RPMI8226 (cell line): ENCODE measurements at places on chromosomes 1 and 21.

DNA sequence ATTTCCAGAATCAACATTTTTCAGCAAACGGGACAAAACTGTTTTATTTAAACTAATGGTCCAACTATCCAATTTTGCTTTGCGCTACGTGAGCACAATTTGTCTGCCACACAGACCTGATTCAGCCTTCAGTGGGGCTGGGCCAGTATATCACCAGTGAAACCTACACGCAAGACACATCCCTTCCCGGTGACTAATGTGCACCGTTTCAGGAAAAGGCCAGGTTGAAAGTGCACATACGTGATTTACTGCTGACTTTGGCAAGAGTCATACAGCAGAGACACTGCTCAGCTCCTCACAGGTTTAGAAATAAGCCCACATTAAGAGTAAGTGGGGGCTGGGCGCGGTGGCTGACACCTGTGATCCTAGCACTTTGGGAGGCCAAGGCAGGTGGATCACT lies 5.1 kb upstream of the TMEM51 start:
- DNase-seq = peak; percentile 40

DNA sequence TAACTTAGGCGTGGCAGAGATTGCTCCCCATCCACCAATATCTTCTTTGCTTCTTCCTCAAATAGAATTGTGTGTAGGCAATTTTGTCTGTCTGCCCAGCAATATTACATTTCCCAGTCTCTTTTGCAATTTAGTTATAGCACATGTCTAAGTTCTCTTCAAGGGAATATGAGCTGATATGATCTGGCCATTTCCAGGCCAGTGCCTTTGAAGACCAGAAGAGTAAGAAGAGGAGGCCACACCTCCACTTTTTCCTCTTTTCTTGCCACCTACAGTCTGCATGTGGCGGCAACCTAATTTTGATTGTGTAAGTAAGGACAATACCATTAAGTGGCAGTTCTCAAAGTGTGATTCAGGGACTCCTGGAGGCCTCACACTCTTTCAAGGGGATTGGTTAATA lies 6.3 kb upstream of the RSBN1 start:
- no peak for DNase-seq

- peak; percentile 74 for DNase-seq
These were observed 26.2 kb upstream of the DYNLT5 start for GRCh38 chr1:66725885-66726665.

DNA sequence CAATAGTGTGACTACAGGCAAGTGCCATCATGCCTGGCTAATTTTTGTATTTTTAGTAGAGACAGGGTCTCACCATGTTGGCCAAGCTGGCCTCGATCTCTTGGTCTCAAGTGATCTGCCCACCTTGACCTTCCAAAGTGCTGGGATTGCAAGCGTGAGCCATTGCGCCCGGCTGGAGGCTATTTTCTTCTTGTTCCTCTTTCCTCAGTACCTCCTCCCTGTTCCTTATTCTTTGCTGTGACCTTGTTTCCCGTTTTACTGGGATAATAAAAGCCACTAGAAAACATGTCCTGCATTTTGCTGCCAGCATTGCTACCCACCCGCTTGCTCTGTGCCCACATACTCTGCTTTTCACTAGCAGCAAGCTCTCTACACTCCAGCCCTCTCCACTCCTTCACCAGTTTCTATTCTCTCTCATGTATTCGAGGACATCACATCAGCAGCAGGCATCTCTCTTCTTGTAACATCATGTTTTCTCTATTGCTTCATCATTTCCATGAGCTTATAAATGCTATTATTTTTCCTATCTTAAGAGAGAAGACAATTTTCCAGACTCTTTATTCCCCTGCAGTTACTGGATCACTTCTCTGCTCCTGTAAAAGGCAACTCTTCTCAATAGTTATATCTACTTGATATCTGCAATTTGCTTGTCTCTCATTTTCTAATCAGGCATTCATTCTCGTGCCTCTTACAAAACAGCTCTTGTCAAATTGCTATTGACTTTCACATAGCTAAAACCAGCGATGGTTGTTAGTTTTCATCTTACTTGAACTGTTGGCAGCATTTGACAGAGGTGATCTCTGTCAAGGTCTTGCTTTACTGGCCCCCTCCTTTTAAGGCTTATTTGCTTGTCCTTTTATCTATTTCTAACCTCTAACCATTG lies 34.5 kb upstream of the C21orf91 start:
- no peak for DNase-seq

DNA sequence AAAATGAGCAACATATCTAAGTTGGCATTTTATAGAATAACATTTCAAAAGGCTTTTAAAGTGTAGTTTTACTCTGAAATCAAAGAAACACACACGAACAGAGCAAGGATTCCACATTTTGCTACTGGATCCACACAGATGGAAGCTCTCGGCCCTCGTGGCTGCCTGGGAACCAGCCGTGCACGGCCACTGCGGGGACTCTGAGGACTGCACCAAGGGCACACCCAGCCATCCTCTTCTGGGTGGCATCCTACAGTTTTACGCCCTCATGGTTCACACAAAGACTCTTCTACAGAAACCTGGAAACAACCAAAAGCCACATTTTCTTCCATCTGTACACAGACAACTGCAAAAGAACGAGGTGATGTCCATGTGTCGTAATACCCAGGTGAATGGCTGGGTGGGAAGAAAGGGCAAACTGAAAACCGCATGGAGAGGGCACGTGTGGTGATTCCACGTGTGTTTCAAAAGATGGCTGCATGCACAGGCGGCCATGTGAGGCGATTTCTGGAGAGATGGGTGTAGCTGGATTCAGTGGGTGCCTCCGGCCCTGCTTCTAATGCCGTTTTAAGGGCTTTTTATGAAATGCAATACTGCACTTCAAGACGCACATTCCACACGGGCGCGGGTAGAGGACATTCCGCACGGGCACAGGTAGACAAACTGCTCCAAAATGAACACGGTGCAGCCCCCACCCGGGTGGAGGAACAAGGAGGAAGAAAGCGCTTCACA lies 8.1 kb downstream of the POFUT2 start:
- DNase-seq = no peak

DNA sequence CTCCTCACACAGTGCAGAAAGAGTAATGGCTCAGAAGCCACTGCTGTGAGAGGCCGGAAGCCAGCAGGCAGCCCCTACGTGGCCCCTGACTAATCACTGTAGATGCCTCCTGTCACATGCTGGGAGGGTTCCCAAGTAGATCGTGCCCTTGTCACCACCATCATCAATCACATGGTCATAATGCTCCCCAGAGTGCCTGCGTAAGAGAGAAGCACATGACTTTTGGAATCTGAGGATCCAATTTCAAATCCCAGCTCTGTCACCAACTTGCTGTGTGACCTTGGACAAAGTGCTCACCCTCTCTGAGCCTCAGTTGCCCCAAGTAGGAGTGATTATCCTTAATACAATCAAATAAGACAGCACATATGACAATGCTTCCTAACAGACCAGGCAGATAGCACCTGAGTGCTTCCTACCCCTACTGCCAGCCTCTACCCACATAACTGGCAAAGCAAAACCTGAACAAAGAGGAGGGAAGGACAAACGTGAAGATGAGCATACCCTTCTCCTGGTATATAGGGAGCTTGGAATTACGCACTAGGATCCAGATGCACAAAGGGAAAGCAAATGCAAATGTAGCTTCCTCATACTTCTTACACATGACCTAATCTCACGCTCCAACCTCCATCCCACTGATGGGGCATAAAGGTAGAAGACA lies 65.7 kb downstream of the SDC3 start:
- no peak for DNase-seq

GRCh38 chr1:233790662-233791371 lies 113.7 kb upstream of the SLC35F3 start:
- peak; percentile 69 for DNase-seq

DNA sequence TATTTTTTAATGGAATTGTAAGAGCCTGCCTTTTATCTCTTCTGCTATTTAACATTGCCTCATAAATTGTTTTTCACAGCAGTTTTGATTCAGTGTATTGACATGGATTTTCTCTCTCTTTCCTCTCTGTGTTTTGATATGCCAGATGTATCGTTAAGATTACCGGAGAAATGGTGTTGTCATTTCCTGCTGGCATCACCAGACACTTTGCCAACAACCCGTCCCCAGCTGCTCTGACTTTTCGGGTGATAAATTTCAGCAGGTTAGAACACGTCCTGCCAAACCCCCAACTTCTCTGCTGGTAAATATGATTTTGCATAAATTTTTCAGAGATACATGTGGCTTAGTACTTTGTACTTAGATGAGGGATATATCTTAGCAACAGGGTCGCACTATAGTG lies 23.1 kb upstream of the DYNLT5 start:
- DNase-seq = no peak

DNA sequence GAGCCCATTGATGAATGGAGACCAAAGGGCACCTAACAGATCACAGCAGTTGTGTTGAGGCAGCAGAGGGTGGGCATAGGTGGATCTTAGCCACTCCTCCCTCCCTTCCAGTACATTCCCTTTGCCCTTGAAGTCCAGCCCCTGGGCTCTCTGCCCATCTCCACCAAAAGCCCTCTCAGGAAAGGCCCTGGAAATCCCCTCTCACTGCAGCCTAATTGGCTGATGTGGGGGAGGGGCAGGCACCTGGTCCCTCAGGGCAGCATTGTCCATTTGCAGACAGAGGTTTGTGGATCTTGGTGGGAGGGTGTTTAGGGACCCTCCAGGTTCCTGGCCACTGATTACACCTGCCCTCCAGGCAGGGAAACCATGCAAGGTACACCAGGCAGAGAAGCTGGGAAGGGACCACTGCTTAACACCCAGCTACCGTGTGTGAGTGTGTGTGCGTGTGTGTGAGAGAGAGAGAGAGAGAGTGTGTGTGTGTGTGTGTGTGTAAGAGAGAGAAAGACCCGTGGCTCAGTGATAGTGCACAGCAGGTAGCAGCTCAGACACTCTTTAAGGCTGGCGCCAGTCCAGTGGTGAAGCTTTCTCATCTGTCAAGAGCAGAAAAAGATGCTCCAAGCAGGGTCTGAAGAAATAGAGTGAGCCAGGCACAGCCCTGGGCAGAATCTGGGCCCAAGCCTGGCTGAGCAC lies 71.1 kb downstream of the MATN1 start:
- peak; percentile 33 for DNase-seq

GRCh38 chr1:232728507-232729263 lies 76.5 kb upstream of the MAP10 start:
- no peak for DNase-seq

- DNase-seq = no peak
These were observed 121.8 kb downstream of the TBX15 start for GRCh38 chr1:118866330-118866729.
